ENCODE measurements at places on chromosomes 7 and 10.

DNA sequence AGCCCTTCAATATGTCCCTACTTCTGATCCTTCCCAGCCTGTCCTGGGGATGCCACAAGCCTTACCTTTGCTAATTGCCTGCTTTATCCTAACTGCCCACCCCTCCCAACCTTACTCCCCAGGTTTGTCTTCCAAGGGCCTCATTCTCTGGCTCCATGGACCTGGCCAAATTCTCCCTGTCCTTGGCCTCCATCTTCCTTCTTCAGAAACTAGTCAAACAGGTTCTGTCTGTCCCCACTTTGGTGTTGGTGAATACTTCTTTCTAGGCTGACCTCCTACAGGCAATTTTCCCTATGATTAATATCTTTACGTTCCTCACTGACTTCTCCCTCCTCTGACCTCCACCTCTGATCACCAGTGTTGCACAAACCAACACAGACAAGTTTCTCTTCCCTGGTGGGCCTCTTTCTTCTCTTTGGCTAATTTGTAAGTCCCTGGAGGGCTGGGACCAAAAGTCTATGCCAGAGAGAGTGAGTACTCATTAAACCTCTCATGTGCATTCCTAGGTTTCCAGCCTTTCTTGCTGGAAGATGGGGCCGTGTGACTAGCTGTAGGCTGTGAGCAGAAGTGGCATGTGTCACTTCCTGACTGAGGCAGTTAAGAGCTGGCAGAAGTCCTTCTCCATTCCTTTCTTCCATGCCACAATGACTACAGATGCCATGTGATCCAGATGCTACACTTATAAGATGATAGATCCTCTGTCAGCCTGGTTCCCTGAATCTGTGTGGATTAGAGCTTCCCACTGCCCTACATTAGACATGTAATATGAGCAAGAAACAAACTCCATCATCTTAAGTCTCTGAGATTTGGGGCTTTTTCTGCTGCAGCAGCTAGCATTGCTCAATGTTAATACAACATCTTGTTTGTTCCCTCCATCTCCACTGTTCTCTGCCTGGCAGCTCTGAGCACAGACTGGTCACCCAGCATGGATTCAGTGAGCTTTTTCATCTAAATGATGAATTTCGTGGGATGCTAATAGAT lies 382.7 kb downstream of the RPS24 start:
- no peak for ATAC-seq

GRCh38 chr10:101726115-101726387 lies 31.1 kb upstream of the FBXW4 start:
- ATAC-seq, result no peak

DNA sequence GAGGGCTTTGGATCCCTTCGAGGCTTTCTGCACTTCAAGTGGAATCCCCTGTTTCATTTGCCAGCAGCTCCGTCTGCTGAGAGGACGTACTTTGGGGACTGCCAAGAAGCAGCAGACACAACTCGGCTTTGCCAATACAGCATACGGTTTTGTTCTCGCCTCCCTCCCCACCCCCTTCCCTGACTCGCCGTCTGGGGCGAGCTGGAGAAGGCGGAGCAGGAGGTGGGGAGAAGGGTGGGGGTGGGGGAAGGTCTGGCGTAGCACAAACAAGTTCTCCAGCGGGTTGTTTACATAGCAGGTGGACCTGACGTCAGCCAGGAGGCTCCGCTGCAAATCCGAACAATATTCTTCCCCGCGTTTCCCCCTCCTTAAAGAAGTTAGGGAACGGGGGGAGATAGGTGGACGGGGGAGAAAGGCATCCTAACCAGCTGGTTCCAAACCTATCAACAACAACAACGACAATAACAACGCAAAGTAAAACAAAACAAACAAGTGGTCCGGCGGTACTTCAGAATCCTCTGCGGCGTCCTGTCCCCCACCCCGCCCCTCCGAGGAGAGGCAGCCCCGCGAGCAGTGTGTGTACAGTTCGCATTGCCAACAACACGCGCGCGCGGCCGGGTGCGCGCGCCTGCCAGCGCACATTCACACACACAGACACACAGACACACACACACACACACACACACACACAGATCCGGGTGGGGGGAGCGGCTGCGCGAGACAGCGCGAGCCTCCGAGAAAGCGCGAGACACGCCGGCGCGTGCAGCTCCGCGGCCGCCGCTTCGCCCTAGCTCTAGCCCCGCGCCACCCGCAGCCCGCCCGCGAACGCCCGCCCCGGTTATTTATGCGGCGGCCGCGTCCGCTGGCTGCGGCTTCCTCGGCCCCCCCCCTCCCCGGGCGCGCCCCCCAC lies 167.0 kb upstream of the PPP1R3A start:
- peak; percentile 89 for ATAC-seq

- ATAC-seq, result no peak
Observed at GRCh38 chr7:46127814-46128213, 206.7 kb upstream of the IGFBP3 start.

DNA sequence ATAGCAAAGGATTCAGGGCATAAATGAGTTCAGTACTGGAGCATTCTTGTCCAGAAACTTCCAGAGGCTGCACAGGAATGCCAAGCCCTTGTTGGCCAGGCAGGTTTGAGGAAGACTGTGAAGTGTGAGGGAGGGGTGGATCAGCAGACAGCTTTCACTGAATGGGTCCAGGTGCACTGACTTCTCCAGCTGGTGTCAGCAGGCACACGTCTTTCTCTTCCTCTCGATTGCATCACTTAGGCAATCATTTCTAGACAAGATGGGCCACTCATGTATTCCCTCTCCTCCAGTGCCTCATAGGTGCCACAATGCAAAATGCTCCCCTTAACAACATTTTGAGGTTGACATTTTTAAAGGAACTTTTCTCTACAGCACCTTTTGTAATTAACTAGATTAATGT lies 15.6 kb upstream of the PLEKHS1 start:
- ATAC-seq, result no peak

DNA sequence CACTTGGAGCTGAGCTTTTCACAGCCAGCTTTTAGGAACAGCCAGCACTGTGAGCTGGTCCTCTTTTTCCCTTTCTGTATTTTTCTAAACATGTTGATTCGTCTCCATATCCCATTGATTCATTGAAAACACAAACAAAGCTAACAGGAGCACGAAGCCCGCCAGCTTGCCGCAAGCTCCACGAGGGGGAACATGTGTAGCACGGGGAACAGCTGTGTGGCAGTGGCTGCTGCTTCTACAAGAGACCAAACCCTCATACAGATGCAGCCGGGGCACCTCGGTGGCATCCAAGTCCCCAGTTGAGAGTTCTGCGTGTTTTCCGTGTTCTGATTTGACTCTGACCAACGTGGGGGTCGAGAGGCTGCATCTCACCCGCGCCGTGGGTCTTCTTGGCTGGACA lies 80.8 kb upstream of the SH2B2 start:
- ATAC-seq, result no peak

DNA sequence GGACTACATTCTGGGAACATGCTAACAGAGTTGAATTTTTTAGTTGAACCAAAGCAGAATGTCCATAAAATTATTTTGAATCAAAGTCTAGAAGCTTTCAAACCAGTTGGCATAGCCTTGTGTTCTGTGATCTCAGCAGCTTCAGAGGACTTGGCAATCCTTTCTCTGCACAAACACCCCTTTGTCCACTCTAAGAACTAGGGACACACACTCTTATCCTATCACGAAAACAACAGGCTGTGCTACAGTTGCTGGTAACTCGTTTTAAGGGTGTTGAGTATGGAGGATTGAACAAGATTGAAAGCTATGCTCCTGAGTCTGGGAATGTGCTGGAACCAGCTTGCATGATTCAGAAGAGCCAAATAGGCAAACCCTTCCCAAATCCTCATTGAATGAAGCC lies 76.4 kb upstream of the PRSS58 start:
- ATAC-seq, result no peak

GRCh38 chr7:132250480-132251326 lies 325.6 kb downstream of the PLXNA4 start:
- ATAC-seq, result no peak

GRCh38 chr10:93376372-93377293 lies 105.5 kb downstream of the MYOF start:
- peak; percentile 82 for ATAC-seq

DNA sequence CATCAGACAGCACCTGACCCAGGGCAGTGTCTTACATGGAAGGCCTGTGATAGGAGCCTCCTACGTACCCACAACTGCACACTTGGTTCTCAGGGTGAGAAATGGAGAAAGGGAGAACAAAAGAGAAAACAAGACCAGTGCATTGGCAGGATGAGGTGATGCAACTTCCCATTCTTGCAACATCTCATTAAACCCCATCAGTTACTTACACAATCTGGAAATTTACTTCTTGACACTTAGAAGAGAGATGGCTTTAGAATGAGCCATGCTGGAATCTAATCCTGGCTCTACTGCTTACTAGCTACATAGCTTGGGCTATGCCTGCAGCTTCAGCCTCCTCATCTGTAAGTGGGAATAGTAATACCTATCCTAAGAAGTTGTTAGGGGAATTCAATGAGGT lies 391.7 kb downstream of the KCNMA1 start:
- peak; percentile 86 for ATAC-seq

DNA sequence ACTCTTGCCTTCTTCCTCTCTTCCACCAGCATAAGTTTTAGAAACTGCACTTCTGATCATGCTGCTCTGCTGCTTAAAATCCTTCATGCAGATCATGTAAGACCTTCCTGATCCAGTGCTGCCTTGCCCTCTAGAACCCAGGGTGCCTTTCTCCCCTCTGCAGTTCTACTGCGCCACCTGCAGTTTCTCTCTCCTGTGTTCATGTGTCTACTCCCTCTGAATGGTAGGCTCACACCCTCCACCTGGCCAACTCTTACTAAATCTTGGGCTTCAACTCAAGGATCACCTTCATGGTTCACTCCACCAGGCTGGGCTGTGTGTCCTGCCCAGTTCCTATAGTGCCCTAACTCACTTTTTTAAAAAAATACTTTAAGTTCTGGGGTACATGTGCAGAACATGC lies 174.6 kb upstream of the ITGB1 start:
- no peak for ATAC-seq

- ATAC-seq, result no peak
Observed at GRCh38 chr7:144487901-144488300, 84.4 kb upstream of the NOBOX start.

DNA sequence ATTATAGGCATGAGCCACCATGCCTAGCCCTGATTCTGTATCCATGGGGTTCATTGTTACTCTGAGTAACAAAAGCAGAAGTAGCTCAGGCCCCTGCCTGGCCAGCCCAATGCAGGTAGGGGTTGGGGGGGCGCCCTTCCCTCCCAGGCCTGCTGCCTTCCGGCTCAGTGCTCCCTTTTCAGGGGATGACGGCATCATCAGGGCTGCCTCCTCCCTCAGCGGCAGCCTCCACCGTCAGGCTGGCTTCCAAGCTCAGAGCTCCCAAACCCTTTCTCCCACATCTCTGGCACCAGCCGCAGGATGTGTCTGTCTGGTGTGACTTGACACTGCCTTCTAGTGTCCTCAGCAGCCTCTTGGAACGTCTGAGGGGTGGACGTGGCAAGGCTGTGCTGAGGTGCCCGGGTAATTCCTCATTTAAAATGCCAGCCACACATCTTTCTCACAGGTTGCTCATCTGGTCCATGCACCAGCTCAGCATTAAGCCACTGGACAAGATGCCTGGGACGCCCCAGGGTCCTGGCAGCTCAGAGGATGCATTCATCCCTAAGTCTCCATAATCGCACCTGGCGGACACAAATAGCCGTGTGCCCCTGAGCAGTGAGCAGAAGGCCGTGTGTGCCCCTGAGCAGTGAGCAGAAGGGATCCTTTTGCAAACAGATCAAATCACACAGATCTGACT lies 38.2 kb downstream of the PAPOLB start:
- ATAC-seq, result no peak

GRCh38 chr10:48463318-48464003 lies 141.4 kb downstream of the ARHGAP22 start:
- no peak for ATAC-seq

DNA sequence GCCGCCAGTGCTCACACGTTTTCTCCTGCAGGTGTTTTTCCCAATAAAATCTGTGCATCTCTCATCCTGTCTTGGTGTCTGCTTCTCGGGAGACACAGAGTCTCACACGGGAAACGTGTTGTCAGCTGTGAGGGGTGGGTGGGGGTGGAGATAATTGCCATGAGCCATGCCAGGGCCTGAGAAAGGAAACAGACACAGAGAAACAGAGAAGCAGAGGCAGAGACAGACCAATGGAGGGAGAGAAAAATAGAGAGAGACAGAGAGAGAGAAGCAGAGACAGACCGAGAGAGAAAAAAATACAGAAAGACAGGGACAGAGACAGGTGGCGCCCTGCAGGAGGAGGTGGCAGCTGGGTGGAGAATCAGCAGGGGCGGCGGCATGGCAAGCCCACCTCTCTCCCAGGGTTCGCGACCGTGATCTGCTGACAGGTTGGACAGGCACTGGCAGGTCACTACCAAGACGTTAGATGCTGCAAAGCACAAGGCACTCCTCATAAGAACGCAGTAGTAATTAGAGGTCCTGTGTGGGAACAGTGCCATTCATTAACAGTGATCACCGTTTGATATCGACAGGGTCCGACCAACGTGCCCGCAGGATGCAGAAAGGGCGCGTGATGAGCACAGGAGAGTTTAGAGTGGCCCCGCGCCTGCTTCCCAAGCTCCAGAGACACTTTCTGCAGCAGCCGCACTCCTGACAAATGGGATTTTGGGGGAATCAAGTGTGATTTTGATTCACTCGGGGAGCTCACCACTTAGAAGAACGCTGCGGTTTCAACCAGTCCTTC lies 70.5 kb upstream of the INSIG1 start:
- no peak for ATAC-seq

Measured in gastroesophageal sphincter (tissue), 4 donors.